CD8-positive, alpha-beta memory T cell (primary cell): ENCODE measurements at places on chromosomes 2 and 18. TPM values are rescaled to one million over a fixed set of nuclear protein-coding genes. Genes with fewer than 3 reads are reported as not detected.

RGPD4 gene
- total RNA-seq = 0.72 TPM

YES1 gene
- total RNA-seq = 21.4 TPM

EML6 gene
- total RNA-seq = 2.3 TPM

KCNJ3 gene
- not detected for total RNA-seq

DPYSL5 gene
- total RNA-seq = not detected

WNT6 gene
- 0.27 TPM for total RNA-seq

GPBAR1 gene
- total RNA-seq = 0.72 TPM

SLC23A3 gene
- 2.3 TPM for total RNA-seq

GRCh38 chr2:105737980-105738657 lies 6.6 kb upstream of the NCK2 start:
- DNase-seq = peak; percentile 64
- peak overlapping the region; percentile 82 for H3K27ac ChIP-seq
- peaks cover 62% of the 10 kb centered on the region for H3K4me1 ChIP-seq
- peak overlapping the region; percentile 40 for H3K4me3 ChIP-seq

- peaks cover 36% of the 10 kb centered on the region for H3K4me1 ChIP-seq
- no peaks in the 10 kb centered on the region for H3K27me3 ChIP-seq
- no peak overlapping the region for H3K27ac ChIP-seq
- no peak overlapping the region for H3K4me3 ChIP-seq
- DNase-seq = no peak
- H3K36me3 ChIP-seq = peaks cover 8% of the 10 kb centered on the region
Measured at GRCh38 chr2:143205106-143205764, 76.0 kb downstream of the ARHGAP15 start.

GRCh38 chr2:212193803-212194202 lies 344.8 kb downstream of the ERBB4 start:
- no peaks in the 10 kb centered on the region for H3K36me3 ChIP-seq
- no peak for DNase-seq
- H3K4me1 ChIP-seq = no peaks in the 10 kb centered on the region
- no peaks in the 10 kb centered on the region for H3K27me3 ChIP-seq
- no peak overlapping the region for H3K27ac ChIP-seq
- H3K4me3 ChIP-seq = no peak overlapping the region

DNA sequence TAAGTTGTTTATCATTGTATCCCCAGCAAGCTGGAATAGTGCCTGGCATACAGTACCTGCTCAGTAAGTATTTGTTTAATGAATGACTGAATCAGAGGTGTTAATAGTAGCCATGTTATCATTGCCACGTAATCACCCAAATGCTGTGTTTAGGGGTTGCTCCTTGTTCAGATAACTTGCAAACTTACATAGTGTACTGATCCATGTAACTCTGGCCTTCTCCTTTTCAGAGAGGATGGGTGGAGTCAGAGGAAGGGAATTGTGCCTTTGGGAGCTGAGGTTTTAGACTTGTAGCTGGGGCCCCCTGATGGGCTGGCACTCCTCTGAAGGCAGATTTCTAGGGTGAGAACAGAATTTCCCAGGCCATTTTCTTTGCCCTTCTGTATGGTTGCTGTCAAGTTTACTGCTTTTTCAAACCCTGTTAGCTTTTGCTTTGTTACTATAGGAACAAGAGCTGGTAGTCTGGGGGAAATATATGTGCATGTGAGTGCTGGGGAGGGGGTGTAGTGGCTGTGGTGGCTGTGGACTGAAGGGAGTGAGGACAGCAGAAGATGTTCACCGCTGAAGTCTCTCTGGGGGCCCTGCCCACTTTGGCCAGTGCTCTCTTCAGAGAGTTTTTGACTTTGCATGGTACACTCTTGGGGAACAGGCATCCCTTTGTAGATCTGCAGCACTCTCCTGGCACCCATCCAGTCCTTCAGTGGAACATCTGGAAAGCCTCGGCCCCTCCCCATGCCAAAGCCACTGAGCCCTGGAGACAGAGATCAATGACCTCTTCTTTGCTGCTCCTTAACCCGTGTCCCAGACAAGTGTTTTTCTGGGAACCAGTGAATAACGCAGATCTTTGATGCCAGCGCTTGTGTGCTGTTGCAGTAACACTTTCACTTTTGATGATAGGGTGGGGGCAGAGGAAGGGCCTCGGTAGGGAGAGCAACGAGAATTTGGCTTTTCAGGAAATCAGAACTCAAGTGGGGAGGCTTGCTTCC lies 209.0 kb downstream of the PRKCE start:
- H3K4me3 ChIP-seq = peak overlapping the region; percentile 46
- no peak for DNase-seq
- H3K27me3 ChIP-seq = no peaks in the 10 kb centered on the region
- H3K27ac ChIP-seq = peak overlapping the region; percentile 6
- peaks cover 27% of the 10 kb centered on the region for H3K4me1 ChIP-seq

DNA sequence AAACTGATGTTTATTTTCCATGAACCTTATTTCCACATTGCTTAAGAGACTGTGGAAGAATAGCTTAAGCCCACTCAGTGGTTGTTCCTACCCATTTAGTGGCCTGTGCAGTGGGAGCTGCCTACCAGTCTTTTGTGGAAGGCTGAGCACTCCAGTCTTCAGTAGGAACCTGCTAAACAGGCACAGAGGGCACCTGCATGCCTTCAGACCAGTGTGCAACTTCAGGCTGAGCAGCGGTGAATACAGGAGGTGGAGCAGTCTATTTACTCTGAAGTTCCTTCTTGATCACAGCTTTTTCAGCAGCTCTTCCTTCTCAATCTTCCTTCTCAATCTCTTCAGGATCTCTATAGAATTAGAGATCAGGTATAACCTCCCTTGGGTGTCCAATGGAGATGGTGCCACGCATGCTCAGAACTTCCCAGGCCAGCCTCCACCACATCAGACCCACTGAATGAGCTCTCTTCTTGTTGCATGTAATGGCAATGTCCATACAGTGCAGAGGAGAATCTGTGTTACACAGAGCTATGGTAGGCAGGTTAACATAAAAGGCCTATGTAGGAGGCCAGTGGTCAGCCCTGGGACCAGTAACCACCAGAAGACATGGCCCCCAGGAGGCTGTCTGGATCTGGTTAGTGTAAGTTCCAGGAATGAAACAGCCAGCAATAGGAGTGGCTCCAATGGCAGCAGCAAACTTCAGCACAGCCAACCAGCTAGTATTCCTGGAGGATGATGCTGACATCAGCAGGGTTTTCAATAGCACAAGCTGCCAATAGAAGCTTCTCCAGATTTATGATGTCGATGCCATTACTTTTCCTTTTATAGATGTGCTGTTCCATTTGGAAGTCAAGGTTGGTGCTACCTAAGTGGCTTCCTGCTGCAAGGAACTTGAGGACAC lies 47.9 kb upstream of the MAT2A start:
- no peak overlapping the region for H3K4me3 ChIP-seq
- no peaks in the 10 kb centered on the region for H3K27me3 ChIP-seq
- no peaks in the 10 kb centered on the region for H3K36me3 ChIP-seq
- no peak for DNase-seq
- H3K27ac ChIP-seq = no peak overlapping the region

GRCh38 chr18:79928563-79928960 lies 22.9 kb downstream of the SLC66A2 start:
- no peak overlapping the region for H3K27ac ChIP-seq
- H3K4me3 ChIP-seq = no peak overlapping the region
- H3K4me1 ChIP-seq = no peaks in the 10 kb centered on the region
- DNase-seq = no peak
- H3K27me3 ChIP-seq = no peaks in the 10 kb centered on the region
- H3K36me3 ChIP-seq = peaks cover 9% of the 10 kb centered on the region

DNA sequence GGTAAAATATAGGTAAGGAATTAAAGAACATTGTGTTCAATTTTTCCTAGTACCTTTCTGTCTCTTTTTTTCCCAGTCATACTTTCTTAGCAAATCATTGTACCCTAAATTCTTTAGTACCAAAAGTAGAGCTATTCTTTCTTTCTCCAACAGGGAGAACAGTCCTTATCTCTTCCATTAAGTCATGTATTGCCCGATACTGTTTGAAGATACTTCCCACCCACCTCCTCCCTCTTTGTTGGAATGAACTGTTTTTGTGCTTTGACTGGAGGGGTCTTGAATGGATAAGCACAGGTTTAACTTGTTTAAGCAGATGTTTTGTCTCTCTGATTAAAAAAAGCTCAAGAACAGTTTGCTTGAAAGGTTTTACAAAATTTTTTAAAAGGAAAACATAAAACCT lies 41.3 kb downstream of the RAB10 start:
- no peaks in the 10 kb centered on the region for H3K36me3 ChIP-seq
- H3K4me1 ChIP-seq = peaks cover 9% of the 10 kb centered on the region
- no peaks in the 10 kb centered on the region for H3K27me3 ChIP-seq
- H3K4me3 ChIP-seq = no peak overlapping the region

DNA sequence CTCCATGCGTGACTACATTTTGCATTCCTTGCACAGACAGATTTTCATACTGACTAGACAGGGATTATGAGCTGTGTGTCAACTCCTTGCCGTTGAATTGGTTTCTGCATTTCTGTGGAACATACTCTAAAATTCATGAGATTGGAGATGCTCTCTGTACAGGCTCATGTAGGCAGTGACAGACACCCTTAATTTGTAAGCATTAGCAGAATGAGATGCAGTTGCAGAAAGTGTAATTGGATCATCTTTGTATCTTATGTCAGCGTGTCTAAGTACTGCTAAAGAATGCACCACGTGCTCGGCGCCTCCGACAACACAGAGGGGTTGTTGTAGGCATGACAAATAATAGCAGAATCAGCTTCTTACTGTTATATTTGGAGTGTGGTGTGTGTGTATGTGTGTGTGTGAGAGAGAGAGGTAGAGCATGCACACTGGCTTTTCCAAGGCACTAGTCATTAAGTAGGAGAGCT lies 212.4 kb downstream of the CMPK2 start:
- H3K36me3 ChIP-seq = no peaks in the 10 kb centered on the region
- no peak for DNase-seq
- no peak overlapping the region for H3K27ac ChIP-seq
- H3K4me1 ChIP-seq = no peaks in the 10 kb centered on the region

GRCh38 chr2:72581560-72582181 lies 244.2 kb downstream of the EXOC6B start:
- H3K36me3 ChIP-seq = no peaks in the 10 kb centered on the region
- DNase-seq = no peak
- no peak overlapping the region for H3K4me3 ChIP-seq
- no peaks in the 10 kb centered on the region for H3K4me1 ChIP-seq

DNA sequence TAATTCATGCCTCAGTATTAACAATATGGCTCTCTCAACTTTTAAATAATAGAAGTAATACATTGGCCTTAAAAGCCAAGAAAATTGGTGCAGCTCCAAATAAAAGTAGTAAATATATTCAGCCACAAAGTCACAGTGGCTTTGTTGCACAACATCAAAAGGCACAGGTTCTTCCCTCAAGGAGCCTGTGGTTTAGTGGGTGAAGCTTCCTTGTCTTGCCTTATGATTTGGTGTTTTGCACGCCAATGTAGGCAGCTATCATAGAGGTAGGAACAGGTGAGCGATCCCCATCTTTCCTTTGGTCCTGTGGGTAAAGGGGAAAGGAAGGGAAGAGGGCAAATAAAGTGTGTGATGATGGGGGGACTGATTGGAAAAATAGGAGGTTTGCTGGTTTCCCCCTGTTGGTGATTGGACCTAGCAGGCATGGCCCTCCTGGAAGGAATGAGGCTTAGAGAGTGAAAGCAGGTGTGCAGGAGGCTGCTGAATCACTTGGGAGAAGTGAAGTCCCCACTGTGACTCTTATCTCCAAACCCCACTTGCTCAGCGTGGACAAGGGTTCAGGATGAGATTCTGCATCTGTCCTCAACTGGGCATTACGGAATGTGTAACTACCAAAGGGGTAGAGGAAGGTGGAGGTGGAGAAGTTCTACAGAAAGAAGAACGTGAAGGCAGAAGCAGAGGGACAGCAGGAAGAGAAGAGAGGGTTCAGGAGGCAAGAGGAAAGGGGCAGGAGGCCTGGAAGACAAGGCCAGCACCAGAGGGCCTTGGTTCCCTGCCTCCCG lies 20.1 kb upstream of the TNP1 start:
- H3K36me3 ChIP-seq = no peaks in the 10 kb centered on the region
- peak overlapping the region; percentile 32 for H3K27ac ChIP-seq
- no peaks in the 10 kb centered on the region for H3K27me3 ChIP-seq
- DNase-seq = no peak
- H3K4me3 ChIP-seq = no peak overlapping the region

DNA sequence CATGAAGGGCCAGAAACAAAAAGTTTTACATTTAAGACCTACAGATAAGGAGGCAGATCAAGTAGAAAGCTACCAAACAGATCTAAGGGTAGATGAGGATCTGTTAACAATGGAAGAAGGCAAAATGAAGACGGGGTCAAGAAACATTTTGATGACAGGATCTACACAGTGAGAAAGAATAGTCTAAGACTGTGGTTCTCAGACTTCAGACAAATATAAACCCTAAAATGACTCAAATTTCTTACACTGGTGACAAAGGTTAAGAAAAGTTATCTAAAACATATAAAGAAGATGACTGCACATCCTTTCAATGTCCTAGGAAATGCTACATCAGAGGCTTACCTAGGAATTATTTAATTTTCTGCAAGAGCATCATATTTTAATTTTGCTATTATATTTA lies 34.4 kb downstream of the TRIP12 start:
- no peak overlapping the region for H3K27ac ChIP-seq
- DNase-seq = no peak

- H3K4me3 ChIP-seq = no peak overlapping the region
- DNase-seq = no peak
- H3K27ac ChIP-seq = no peak overlapping the region
- H3K27me3 ChIP-seq = no peaks in the 10 kb centered on the region
- H3K4me1 ChIP-seq = no peaks in the 10 kb centered on the region
Measured at GRCh38 chr2:80968450-80968849, 663.9 kb upstream of the LRRTM1 start.
